ENCODE measurements at places on chromosomes 2 and 18.

DNA sequence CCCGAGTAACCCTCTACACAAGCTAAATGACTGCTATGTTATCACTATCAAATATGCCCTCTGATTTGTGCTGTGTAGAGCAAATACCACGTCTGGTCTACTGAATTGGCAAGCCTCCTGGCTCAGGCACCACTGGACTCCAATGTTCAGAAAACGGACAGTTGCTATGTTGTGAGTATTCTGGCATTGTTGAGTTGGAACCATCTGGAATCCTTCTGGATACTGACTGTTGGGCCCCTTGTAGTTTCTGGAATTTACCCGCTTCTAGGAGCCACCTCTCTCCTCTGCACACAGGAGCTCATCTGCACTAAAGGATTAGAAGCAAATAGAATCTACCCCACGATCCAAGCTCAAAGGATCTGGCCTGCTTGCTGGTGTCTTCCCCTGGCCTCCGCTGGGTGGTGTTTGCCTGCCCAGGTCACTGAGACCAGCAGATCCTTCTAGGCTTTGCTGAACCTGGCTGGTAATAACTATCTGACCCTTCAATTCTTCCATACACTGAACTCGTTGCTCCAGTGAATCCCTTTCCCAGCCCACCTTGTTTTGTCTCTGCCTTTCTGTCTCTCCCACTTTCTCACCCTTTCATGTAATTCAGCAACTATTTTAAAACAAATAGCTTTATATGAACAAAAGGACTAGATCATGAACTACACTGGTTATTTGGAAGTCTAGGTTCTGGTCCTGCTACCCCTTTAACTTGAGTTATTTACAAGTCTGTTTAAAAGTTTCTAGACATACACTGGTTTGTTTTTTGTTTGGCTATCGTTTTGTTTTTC is 2.1 kb upstream of the HAAO start:
- no peak for DNase-seq

DNA sequence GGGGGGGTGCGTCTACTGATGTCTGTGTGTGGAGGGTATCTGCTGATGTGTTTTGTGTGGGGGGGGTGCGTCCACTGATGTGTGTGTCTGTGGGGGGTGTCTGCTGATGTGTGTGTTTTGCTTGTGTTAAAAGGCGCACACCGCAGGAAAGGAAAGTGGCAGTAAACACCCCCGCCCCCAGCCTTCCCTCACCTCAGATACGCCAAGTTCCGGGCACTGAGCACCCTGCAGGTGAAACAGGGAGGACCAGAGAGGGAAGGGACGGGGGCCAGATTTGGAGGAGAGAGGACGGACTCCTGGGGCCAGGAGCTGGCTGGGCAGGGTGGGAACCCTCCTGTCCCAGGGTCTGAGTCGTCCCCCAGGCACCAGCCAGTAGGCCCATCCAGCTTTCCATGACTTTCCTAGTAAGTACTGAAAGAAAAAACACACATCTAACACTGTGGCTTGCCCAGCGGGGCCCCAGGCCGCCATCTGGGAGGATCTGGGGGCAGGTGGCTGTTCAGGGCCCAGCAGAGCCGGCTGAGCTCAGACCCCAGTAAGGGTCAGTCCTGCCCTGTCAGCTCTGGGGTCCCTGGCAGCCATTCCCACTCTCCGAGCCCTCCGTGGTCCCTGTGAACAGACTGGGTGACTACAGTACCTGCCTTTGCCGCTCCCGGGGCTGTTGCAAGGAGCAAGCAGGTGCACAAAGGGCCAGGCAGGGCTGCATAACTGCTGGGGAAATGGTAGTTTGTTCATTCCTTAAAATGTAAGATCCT is 126.9 kb downstream of the NFATC1 start:
- DNase-seq, result no peak

DNA sequence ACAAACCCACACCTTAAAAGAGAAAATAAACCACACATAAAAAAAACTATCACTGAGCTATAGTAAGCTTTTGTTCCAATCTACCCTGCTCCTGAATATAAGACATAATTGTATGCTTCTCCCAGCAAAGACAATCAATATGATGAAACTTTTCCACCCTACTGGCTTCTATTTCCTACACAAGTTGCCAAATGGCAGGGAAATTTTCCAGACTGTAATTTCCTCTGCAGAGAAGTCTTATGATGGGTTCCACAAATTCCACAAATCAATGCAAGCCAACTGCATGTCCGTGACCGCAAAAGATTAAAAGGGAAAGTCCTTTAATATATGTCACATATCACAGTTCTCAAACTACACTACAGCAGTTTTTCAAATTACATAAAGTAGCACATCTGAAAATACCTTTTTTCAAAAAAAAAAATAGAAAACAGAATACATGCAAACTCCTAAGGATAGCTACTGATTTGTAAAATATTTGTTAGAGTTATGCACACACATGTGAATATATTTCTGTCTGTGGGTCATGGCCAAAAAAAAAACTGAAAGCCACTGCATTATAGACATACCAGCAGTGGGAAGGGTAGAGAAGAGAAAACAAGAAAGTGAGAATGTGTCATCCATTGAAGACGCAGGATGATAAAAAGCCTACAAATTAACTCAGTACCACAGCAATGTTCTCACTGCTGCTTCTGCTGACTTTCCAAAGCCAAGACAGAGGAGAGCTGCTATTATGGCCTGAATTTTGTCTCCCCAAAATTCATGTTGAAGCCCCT is 61.4 kb downstream of the RPL31 start:
- DNase-seq, result peak; percentile 37

GRCh38 chr2:138942466-138942865 is 162.3 kb upstream of the NXPH2 start:
- no peak for DNase-seq

DNA sequence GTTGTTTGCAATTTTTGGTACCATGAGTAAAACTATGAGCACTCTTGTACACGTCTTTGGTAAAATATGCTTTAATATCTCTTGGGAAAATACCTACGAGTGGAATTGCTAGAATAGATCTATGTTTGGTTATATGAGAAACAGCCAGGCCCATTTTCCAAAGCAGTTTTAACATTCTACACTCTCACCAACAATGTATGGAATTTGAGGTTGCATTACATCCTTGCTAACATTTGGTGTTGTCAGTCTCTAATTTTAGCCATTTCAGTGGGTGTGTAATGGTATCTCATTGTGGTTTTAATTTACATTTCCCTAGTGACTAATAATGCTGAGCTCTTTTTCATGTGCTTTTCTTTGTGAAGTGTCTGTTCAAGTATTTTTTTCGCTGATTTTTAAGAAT is 118.9 kb upstream of the TCF4 start:
- no peak for DNase-seq

- no peak for DNase-seq
Measured at GRCh38 chr2:85501248-85501647, 37.7 kb upstream of the MAT2A start.

GRCh38 chr18:37420315-37420880 is 145.2 kb downstream of the CELF4 start:
- no peak for DNase-seq

DNA sequence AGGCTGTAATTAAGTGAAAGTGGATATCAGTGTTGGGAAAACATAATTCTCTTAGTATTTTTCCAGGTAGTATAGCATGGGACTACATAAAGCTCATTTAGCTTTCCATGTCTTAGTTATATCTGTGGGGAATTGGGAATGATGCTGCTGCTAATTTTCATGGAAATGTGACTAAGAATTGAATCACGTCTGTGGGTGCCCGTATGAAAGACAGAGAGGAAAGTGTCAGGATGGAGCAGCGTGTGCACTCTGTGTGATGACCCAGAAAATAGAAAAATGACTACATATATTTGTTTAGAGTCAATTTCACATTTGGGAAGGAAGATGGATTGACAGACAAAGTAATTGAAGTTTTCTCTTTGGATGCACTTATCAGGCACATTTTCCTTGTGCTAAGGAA is 212.1 kb downstream of the PTPRM start:
- DNase-seq, result no peak

DNA sequence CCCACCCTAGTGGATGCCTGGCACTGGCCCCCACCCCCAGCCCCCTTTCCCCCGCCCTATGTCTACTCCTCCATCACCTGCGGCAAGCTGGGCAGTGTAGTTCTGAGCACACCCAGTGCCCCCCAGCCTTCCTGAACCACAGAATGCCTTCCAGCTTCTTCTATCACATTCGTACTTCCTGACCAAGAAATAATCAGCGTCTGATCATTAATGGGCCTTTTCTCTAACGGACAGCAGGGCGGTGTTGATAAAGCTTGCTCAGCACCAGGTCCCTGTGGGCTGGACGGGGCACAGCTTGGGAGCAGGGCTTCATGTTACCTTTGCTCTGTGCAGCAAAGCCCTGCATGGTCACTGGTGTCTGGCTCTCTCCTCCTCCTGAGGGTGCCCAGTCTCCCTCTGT is 15.4 kb downstream of the UXS1 start:
- DNase-seq, result no peak

DNA sequence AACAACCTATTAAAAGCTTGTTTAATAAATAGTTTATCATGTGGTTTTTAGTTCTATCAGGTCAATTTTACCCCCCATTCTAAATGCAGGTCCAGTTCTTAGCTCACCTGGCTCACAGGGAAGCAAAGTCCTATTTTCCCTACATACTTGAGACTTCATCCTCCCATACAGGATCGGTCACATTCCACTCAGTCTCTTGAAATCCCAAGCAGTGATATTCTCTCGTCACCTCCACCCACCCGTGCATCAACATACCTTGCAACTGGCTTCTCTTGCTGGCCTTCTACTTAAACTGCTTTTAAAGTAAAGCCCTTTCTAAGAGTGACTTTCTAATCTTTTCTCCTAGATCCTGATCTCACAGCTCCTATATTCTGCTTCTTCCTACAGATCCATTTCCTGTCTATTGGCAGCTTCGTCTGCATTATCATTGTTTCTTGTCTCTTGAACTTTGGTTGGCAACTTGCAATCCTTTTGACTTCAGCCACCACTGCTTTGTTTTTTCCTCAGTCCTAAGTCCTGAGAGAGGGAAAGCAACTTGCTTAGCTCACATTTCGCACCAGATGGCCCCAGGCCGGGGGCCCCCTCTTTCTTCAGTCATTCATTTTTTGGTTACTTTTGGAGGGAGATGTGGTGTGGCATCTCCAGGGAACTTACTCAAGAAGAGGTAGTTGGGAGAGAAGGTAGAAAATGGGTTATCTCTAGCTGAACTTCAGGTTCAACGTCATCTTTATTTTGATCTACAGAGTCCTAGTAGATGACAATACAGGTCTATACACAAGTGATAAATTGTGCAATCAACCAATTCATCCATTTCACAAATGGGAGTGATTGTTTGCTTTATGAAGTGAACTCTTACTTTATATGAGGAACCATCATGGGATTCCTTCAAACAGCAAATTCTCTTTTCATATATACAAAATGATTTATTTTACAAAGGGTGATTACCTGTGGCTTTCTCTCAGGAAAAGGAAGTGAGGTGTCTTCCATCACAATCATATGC is 23.9 kb upstream of the NCOA1 start:
- no peak for DNase-seq

GRCh38 chr2:231924889-231925275 is 1.3 kb downstream of the NPPC start:
- DNase-seq, result no peak

DNA sequence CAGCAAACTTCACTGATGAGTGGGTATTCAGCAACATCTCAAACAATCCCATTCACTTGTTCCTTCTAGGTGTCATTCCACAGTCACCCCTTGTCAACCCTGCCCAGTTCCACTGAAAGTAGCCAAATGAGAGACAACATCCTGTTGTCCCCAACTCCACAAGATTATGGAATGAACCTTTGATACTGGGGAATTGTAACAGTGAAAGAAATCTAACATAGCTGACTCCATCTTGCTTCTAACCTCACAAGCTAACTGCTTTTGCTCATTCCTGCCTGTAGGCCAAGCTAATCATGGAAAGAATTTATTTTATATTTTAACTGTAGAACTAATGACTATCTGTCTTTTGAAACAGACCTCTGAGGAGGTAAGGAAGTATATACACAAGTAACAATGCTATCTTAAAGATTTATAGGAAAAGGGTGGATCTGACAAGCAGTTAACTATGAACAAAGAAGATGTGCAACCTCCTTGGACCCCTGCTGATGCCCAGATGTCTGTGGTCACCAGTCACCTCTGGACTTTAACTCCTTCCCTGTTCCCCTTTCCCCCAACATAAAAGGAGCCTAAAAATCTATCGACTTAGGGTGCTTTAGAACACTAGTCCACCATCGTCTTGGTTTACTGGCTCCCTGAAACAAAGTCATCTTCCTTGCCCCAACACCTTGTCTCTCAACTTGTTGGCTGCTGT is 6.9 kb upstream of the ANXA4 start:
- no peak for DNase-seq

- DNase-seq, result no peak
Measured at GRCh38 chr2:167817908-167818307, 429.5 kb downstream of the STK39 start.

DNA sequence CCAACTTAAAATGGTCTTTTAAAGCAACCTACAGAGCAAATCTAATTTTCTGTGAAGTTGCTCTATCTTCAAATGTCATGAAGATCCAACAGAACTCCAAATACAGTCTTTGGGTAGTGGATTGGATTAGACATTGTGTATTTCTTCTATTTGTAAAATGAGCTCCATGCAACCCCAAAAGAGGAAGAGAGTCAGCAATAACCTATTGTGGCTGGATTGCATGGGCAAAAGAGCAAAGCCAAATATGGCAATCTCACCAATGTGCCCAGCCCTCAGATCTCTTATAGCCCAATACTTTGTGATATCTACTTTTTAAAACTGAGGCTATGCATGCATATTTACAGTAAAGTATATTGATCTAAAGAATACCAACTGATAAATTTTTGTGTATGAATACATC is 146.3 kb downstream of the TXNL1 start:
- DNase-seq, result no peak

All from GM10248 (cell line).